ENCODE measurements at places on chromosomes 2 and 18.

DNA sequence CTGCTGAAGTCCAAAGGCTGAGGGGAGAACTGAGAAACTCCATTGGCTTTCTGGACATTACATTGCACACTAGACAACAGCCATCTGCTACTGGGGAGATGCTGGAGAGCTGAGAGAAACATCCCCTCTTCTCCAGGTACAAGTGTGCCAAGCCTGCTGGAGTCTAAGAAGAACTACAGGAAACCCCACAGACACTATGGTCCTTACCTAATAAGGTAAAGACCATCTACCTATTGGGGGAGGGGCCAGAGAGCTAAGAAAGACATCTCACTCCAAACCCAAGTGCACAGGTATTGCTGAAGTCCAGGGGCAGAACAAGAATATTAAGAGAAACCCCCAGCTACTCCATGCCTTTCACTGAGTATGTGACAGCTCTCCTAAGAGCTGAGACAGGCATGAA is 338.7 kb upstream of the NCKAP5 start:
- DNase-seq, result no peak

DNA sequence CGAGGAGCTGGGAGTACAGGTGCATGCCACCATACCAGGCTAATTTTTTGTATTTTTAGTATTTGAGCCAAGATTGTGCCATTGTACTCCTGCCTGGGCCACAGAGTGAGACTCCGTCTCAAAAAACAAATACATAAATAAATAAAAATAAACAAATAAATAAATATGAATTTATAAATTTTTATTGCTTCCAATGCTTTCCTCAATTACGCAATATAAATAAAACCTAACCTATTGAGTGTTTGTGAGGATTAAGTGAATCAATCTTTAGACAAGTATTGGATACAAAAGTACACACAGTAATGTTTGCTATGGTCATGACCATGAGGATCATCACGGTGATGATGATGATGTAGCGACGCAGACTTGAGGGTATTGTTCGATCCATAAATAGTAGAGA is 257.4 kb downstream of the ASXL3 start:
- no peak for DNase-seq

- DNase-seq, result no peak
These were observed 89.7 kb upstream of the GCFC2 start for GRCh38 chr2:75800456-75800855.

DNA sequence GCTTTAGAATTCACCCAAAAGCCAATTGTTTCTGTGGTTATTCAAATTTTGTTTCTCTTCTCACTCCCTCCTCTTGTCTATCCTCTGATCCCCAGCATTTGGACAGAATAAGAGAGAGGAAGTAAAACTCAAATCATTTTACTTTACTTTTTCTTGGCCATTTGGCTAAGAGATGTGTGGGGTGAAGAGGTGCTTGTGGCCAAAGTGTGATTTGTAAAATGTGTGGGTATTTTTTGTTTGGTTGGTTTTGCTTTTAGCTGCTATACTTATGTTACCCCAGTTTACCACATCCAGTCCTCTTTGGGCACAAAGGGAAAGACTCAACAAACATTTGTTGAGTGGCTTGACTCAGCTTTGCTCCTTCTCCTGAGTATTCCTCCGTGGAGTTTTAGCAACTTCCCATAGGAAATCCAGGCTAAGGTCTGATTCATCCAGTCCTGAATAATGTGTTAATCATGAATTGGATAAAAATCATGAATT is 109.1 kb upstream of the CYP1B1 start:
- DNase-seq, result no peak

DNA sequence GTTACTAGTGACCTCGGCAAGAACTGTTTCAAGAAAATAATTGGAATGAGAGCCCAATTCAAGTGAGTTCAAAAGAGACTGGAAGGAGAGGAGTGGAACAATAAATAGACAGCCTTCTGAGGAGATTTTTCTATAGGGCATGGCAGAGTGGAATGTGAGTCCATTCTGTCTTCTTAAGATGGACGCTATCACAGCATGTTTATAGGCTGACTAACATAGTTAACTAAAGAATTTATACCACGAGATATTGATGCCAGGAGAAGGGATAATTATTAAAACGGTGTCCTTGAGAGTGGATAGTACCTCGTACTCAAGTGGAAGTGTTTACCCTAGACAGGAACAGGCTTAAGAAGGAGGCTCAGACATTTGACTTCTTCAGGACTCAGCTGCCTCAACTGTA is 143.5 kb upstream of the RBBP8 start:
- DNase-seq, result no peak

DNA sequence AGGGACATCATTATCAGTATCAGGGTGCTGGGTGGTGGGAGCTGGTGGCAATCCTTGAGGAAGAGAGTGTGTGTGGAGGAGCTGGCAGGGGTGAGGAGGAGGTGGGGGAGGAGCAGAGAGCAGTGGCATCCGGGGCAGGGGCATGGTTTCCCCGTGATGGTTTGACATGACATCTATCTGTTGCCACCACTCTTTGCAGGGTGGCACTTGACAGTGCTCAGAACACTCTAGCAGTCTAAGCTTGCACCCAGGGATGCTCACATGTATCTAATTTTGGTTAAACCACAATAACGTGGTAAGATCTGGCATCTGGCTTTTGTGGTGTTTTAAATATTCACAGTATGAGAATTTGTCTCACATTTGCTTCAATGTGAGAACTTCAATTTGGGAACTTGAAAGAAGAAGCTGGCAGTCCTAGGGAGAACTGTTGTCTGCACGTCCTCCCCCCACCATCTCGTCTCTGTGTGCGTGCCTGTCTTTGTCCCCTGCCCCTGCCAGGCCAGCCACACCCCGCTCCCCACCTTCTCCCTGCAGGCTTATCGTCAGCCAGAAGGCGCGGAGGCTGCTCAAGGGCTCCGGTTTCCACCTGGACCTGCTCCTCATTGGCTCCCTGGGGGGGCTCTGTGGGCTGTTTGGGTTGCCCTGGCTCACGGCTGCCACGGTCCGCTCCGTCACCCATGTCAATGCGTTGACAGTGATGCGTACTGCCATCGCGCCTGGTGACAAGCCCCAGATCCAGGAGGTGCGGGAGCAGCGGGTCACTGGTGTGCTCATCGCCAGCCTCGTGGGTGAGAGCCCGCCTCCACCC is 11.7 kb downstream of the SLC4A3 start:
- DNase-seq, result no peak

DNA sequence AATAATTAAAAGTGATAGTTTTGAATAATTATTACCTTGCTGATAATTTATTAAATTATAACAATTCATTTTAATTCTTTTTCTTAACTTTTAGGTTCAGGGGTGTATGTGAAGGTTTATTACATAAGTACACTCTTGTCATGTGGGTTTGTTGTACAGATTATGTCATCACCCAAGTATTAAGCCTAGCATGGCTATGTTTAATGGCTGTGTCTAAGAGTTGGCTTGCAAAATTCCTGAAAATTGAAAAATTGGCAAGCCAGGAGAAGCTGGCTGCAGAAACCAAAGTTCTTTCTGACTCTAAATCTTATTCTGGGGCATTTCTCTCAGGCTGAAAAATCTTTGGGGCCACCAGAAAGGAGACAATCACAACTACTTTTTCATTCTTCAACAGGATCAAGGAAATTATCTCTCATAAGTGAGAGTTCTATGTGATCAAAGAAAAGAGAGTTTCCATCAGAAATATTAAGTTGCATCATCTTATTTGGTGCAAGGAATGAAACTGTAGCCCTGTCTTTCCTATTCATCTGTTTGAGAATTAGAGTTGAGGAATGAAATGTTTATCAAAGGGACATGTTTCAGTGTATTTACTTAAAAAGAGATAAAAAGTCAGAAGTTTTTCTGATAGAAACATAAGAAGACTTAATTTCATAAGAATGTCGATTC is 412.1 kb upstream of the CDH2 start:
- no peak for DNase-seq

DNA sequence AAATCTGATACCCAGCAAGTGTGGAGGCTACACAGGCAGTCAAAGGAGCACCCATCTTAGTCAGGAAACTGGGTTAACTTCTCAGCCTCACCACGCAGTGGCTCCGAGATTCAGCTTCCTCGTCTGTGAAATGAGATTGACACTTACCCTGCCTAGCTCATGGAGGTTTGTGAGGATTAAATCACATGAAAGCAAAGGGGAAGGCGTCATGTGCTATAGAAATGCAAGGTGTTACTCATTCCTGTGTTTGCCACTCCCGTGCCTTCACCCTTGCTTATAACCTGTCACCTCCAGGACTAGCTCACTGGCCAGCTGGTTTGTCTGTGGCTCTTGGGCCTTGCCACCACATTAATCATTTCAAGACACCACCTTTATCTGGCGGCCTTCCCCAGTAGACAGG is 118.9 kb upstream of the FOSL2 start:
- DNase-seq, result no peak

- no peak for DNase-seq
These were observed 2.0 kb upstream of the ZFAND2B start for GRCh38 chr2:219204425-219205164.

GRCh38 chr2:165897726-165898125 is 55.9 kb downstream of the TTC21B start:
- DNase-seq, result no peak

GRCh38 chr2:26184555-26185303 is 11.8 kb downstream of the GAREM2 start:
- peak; percentile 83 for DNase-seq

GRCh38 chr2:178241844-178242551 is 47.7 kb downstream of the OSBPL6 start:
- DNase-seq, result no peak

DNA sequence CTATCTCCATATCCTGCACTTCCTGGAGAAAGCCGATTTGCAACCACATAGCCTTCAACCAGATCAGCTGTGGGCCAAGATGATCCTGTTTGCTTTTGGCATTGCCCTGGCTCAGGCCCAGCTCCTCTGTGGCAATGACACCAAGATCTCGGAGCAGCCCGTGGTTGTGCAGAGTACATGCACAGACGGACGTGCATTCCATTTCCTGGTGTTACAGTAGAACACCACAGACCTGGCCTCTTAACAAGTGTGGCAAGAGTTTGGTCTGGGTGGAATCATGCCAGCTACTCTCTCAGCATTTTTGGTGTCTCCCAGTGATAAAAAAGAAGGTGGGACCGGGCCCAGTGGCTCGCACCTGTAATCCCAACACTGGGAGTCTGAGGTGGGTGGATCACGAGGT is 20.0 kb downstream of the MALT1 start:
- no peak for DNase-seq

- peak; percentile 56 for DNase-seq
These were observed 1.0 kb upstream of the BMPR2 start for GRCh38 chr2:202375033-202375608.

DNA sequence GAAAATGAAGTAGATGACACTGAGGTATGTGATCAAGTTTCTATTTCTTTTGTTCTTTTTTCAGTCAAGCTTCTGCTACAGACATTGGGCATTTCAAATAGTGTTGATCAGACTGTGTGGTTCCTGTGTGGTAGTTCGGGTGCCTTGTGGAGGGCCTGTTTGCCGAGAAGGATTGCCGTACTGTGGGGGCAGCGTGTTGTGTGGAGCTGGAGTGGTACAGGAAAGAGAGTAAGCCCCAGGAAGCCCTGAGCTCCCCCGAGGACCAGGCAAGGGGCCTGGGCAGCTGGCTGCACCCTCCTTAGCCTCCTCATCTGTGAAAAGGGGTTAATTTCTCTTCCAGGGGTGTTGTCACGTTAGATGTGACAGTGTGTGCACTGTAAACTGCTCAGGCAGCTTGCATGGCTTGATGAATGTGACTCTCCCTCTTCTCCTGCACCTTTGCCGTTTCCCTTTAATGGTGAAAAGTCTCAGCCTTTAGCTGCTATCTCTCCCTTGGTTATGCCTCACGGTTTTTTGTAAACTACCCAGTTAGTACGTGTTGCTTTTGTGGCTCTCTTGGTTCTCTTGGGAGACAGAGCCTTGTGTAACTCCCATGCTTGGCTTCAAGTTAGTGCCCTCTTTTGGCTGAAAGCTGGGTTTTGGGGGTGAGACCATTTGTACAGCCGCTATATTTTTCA is 19.5 kb downstream of the C2orf74 start:
- no peak for DNase-seq

Measured in Caco-2 (cell line).